Left lung (tissue), 14 donors: ENCODE measurements at places on chromosomes 13 and 19. TPM values are rescaled to one million over a fixed set of nuclear protein-coding genes. Genes with fewer than 3 reads are reported as not detected.

The CYP4F8 gene
- total RNA-seq = not detected

The SMG9 gene
- total RNA-seq = 40.9 TPM

DNA sequence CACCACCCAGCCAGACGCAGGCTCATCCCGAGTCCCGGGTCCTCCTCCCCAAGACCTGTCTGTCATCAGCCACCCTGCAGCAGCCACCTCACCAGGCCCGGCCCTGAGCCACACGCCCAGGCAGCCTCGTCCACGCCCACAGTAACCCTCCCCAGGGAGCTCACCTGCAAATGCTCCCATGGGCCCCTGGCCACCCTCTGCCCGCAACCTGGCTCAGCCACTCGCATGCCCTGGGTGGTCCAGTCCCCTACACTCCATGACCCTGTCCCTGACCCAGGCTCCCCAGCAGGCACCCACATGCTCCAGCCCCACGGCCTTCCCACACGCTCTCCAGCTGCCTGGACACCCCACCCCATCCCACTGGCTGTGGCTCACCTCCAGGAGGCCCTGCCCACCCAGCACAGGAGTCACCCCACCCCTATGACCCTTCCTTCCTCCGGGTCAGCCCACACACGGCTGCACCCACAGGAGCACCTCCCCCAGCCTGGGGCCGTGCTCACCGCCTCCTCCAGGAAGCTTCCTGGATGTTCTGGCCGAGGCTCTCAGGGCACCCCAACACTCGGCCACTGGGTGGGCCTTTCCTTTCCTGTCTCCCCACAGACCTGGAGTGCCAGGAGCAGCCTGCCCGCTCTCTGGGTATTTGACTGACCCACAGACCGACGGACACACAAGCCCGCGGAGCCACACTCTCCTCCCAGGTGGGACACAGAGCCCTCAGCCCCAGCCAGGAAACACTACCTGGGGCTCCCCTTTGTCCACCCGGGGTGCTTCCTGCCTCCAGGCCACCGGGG is 3.6 kb downstream of the TMEM259 start:
- H3K36me3 ChIP-seq = peaks cover 43% of the 10 kb centered on the region
- peaks cover 49% of the 10 kb centered on the region for H3K4me1 ChIP-seq
- no peaks in the 10 kb centered on the region for H3K27me3 ChIP-seq
- DNase-seq = no peak

The ADM5 gene
- total RNA-seq = 0.93 TPM

DNA sequence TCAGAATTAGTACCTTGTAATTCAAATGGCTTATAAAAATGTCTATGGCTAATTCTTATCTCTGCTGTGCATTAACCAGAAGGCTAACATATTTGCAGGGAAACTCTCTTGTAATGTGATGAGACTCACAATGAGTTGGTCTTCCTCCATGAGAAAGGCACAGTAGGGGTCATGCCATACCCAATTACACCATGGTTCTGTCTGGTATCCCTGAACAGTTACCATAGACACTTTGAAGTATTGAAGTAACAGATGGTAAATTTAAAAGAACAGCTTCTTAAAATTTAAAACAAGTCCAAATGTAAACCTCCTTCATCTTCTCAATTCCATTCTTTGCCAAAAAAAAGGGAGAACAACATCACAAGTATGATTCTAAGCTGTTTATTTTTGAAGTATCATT is 22.6 kb upstream of the SLAIN1 start:
- H3K4me3 ChIP-seq = no peak overlapping the region
- H3K4me1 ChIP-seq = no peaks in the 10 kb centered on the region
- no peak for DNase-seq
- no peaks in the 10 kb centered on the region for H3K27me3 ChIP-seq

GRCh38 chr13:27288392-27288791 is 17.8 kb downstream of the RASL11A start:
- H3K36me3 ChIP-seq = no peaks in the 10 kb centered on the region
- no peak overlapping the region for H3K4me3 ChIP-seq
- DNase-seq = no peak
- no peaks in the 10 kb centered on the region for H3K27me3 ChIP-seq
- no peak overlapping the region for H3K27ac ChIP-seq

The TUBB4A gene
- total RNA-seq = 0.35 TPM

DNA sequence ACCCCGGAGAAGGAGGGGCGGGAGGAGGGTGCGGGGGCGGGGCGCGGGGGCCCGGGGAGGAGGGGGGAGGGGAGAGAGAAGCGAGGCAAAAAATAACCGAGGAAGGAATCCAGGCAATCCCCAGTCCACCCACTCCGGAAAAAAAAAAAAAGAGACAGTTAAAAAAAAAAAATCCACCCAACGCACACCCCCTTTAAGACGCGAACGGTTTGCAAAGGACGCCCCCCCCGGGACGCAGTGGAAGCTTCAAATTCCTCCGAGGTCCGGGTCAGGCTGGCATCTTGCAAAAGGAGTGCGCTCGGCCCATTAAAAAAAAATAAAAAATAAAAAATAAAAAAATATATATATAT is at the start of gene CACNA1A:
TSS of gene CACNA1A (minus strand) at position 9 of the 350 bp plus-strand sequence. CDS start 255 bp downstream, outside the sequence.
- DNase-seq = no peak
- no peak within 1 kb of the TSS for H3K27ac ChIP-seq
- no peak within 1 kb of the TSS for H3K4me3 ChIP-seq

- no peaks in the 10 kb centered on the region for H3K4me1 ChIP-seq
- H3K4me3 ChIP-seq = no peak overlapping the region
- no peaks in the 10 kb centered on the region for H3K27me3 ChIP-seq
- no peaks in the 10 kb centered on the region for H3K36me3 ChIP-seq
These were observed 103.4 kb upstream of the POSTN start for GRCh38 chr13:37701972-37702371.

GRCh38 chr13:47598340-47598911 is 402.6 kb downstream of the SUCLA2 start:
- H3K4me3 ChIP-seq = no peak overlapping the region
- no peaks in the 10 kb centered on the region for H3K36me3 ChIP-seq
- H3K27me3 ChIP-seq = no peaks in the 10 kb centered on the region
- no peaks in the 10 kb centered on the region for H3K4me1 ChIP-seq

The NFIC gene
- total RNA-seq = 138 TPM

DNA sequence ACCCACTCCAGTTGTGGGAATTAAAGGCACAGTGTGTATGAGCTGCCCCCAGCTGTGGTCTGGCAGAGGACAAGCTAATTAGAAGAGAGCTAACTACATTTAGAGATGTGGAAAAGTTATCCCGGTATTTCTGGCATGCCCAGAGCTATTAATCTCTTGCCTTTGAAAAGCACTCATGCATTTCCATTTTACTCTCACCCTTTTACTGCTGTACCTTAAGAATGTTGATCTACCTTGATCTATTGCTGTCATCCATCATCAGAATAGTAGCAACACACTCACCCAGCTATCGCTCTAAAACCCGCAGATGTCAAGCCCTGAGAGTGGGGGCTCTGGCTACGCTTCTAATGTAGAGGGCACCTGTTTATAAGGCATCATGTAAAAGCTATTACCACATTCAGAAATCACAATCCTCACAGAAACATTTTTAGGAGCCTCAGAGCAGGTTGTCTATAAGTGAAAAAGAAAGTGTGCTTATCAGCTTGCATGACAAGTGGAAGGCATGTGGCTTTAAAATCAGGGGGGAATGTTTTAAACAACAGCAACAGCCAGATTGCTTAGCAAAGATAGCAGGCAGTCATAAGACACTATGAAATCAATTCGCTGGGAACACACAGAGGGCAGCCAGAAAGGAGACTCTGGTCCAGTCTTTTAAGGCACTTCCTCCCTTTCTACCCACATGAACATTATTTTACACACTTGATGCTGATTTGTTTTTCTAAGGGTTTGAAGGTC is 224.2 kb upstream of the IRS2 start:
- H3K4me3 ChIP-seq = no peak overlapping the region
- no peaks in the 10 kb centered on the region for H3K36me3 ChIP-seq
- H3K27me3 ChIP-seq = no peaks in the 10 kb centered on the region
- no peak for DNase-seq
- H3K4me1 ChIP-seq = no peaks in the 10 kb centered on the region

DNA sequence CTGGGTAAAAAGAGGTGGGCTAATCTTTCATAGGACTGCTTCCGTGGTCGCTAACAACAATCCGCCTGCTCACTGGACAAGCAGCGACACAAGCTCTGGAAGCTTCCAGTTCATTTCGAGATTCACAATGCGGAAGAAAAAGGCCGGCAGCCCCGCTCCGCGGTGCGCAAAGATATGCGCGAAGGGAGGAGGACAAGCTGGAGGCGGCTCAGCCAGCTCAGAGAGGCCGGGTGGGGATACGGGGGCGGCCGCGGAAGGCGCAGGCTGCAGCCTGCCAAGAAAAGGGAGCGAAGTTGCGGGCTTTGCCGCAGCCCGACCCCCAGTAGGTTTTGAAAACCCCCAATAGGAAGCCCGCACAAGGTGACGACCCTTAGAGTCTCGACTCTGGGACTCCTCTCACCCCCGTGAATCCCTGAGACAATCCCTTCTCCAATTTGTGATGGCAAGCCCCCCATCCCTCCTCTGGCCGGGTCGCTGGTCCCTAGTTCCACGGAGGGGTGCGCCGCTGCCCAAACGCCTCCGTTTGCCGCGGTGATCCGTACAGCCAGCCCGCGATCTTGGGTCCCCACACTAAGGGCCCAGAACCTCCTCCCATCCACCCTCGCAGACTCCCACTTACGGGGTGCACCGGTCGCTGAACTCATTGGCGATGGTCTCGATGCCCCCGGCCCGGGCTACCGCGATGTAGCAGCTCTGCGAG is 697 bp downstream of the HSPH1 start:
- peak overlapping the region; percentile 91 for H3K27ac ChIP-seq
- DNase-seq = peak; percentile 89
- H3K4me1 ChIP-seq = peaks cover 17% of the 10 kb centered on the region
- peak overlapping the region; percentile 75 for H3K4me3 ChIP-seq

DNA sequence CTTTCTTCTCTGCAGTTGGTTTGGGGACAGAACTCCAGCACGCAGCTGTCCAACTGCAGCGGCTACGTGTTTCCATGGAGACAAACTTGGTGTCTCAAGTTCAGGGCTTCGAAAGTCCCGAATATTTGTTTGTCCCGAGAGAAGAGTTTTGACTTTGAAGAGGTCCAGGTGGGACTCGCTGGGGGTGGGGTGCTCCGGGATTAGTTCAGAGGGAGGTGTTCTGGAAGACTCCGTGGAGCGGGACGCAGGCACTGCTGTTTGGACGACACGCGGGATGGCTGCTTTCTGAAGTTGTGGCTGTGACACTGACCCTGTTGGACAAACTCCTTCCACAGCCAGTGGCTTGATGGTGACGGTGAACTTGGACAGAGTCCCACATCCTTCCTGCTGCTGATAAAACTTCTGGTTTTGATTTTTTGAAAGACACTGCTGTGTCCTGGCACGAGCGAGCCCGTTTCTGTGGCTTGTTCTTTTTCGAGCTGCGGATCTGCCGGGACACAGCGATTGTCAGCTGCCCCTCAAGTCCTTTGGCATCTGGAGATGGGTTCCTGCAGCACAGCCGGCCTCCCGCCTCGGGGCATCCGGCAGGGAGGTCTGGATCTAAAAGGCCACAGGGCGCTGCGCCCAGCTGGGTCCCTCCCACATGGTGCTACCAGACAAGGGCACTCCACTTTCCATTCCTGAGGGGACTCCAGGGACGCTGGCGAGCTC is 15.9 kb upstream of the RANBP3 start:
- peaks cover 17% of the 10 kb centered on the region for H3K4me1 ChIP-seq
- H3K4me3 ChIP-seq = no peak overlapping the region
- peak overlapping the region; percentile 1 for H3K27ac ChIP-seq
- DNase-seq = no peak
- peaks cover 37% of the 10 kb centered on the region for H3K36me3 ChIP-seq

The NXNL1 gene
- not detected for total RNA-seq

GRCh38 chr13:22126433-22127021 is 455.7 kb downstream of the FGF9 start:
- DNase-seq = no peak
- no peaks in the 10 kb centered on the region for H3K36me3 ChIP-seq
- H3K4me1 ChIP-seq = no peaks in the 10 kb centered on the region
- H3K27ac ChIP-seq = no peak overlapping the region

GRCh38 chr13:78040205-78040830 is 121.7 kb upstream of the EDNRB start:
- no peaks in the 10 kb centered on the region for H3K27me3 ChIP-seq
- no peaks in the 10 kb centered on the region for H3K36me3 ChIP-seq
- no peaks in the 10 kb centered on the region for H3K4me1 ChIP-seq
- DNase-seq = no peak
- no peak overlapping the region for H3K4me3 ChIP-seq

GRCh38 chr19:1465191-1466016 is 13.6 kb downstream of the C19orf25 start:
- peak; percentile 85 for DNase-seq
- peaks cover 55% of the 10 kb centered on the region for H3K27me3 ChIP-seq
- H3K36me3 ChIP-seq = peaks cover 8% of the 10 kb centered on the region
- H3K27ac ChIP-seq = no peak overlapping the region

DNA sequence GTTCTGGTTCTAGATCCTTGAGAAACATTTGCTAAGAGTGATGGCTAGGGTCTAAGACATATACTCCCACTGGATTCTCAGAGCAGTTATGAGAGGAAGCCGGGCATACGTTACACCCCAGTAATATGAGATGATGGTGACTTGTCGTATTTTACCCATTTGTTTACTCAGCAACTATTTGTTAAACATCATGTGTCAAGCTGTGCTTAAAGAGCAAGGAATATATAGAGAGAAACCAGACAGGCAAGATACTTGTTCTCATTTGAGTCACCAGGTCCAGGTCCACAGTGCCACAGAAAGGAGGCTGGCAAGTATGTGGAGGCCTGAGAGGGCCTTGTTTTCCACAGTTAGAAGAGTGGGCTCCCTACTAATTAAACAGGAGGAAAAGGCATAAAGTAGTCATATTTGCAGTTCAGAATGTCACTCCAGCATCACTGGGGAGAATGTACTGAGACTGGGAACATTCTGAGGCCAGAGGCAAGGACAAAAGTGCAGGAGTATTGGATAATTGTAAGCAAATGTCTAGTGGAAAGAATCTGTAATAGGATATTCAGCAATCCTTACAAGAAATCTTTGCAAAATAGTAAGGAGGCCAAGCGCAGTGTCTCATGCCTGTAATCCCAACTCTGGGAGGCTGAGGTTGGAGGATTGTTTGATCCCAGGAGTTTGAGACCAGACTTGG is 142.2 kb downstream of the IRS2 start:
- DNase-seq = no peak
- no peaks in the 10 kb centered on the region for H3K4me1 ChIP-seq
- H3K27me3 ChIP-seq = no peaks in the 10 kb centered on the region
- no peaks in the 10 kb centered on the region for H3K36me3 ChIP-seq
- no peak overlapping the region for H3K4me3 ChIP-seq

GRCh38 chr19:28633319-28634018 is 579.5 kb downstream of the UQCRFS1 start:
- no peaks in the 10 kb centered on the region for H3K36me3 ChIP-seq
- no peaks in the 10 kb centered on the region for H3K27me3 ChIP-seq
- H3K4me1 ChIP-seq = no peaks in the 10 kb centered on the region
- peak; percentile 20 for DNase-seq
- H3K4me3 ChIP-seq = no peak overlapping the region

The SYT3 gene
- total RNA-seq = 1.5 TPM
